ENCODE measurements at places on chromosomes 1 and 21. TPM values are rescaled to one million over a fixed set of nuclear protein-coding genes. Genes with fewer than 3 reads are reported as not detected.

The STXBP3 gene
- total RNA-seq = 38.3 TPM

The LCE2A gene
- not detected for total RNA-seq

The CD48 gene
- total RNA-seq = not detected

The SPOCD1 gene
- total RNA-seq = 42.2 TPM

The DDX59 gene
- total RNA-seq = 11.1 TPM

The OLIG2 gene
- total RNA-seq = not detected

The TSPEAR gene
- not detected for total RNA-seq

The DPM3 gene
- 29.0 TPM for total RNA-seq

The LRIG2 gene
- 10.6 TPM for total RNA-seq

The IL20 gene
- not detected for total RNA-seq

The LRRC71 gene
- not detected for total RNA-seq

The AGT gene
- under 0.01 TPM for total RNA-seq

DNA sequence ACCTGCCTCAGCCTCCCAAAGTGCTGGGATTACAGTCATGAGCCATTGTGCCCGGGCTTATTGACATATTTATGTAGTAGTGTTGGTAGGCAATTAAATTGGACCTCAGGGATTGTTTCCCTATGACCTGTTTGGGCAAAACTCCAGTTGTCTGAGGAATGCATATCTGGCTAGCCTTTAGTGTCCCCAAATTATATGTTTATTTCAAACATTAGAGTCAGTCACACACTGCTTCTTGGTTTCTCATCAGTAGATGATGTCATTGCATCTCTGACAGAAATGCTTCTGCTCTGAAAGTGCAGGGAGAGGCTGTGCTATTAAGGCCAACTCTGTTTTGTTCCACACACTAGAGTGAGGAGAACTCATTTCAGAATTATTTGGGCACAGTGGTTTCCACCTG, 12.5 kb downstream of the PIP5K1A start:
- DNase-seq = peak; percentile 72

DNA sequence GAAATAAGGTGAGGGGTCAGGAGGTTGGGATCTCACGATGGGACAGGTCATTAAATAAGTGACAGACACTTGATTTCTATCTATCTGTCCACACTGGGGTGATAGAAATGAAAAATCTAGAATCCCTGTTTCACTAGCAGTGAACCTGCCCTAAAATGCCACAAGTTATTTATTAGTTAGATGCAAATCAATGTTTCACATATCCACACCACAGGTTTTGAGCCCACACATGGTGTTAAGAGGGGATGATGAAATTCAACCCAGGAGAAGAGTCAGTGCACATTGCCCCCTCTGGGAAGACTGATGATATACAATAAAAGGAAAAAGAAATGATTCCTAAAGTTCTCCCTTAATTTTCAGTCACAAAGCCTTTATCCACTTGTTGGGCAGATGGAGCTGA, 10.1 kb upstream of the NTPCR start:
- no peak for DNase-seq

DNA sequence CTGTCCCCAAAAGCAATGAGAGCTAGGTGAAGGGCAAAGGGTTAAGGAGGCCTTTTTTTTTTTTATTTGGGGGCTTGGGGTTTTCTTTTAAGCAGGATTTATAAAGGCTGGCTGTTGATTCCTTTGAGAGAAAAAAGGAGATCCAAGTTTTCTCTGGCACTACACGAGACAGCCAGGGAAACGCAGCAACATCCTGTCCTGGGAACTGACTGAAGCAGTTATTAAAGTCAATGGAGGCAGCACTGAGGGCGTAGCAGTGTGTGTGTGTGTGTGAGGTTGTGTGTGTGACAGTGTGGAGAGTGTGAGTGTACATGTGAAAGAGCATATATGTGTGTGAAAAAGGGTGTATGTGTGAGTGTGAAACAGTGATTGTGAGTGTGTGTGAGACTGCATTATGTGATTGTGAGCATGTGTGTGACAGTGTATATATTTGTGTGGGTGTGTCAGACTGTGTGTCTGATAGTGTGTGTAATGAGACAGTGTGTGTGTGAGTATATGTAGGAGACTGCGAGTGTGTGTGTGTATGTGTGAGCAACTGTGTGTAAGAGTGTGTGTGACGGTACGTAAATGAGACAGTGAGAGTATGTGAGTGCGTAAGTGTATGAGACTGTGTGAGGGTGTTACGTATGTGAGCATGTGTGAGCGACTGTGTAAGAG, 65.9 kb upstream of the TIAM1 start:
- no peak for DNase-seq

GRCh38 chr21:33816174-33816573, 99.4 kb downstream of the ATP5PO start:
- DNase-seq = no peak

DNA sequence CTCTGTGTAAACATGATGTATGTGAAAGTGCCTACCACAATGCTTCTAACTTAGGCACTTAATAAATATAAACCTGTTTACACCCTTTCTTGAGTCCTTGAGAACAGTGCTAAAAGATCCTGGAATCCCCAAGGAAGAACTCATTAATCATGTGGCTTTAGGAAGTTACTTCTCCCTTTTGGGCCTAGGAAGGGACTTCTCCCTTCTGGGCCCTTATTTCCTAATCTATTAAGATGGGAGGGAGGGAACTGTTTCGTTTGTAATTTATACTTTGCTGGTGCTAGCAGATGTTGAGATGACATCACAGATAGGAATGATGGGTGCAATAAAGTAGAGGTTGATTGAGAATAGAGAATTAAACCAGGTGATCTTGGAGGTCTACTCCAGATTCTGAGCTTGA, 1.2 kb downstream of the BTF3L4 start:
- DNase-seq = no peak

DNA sequence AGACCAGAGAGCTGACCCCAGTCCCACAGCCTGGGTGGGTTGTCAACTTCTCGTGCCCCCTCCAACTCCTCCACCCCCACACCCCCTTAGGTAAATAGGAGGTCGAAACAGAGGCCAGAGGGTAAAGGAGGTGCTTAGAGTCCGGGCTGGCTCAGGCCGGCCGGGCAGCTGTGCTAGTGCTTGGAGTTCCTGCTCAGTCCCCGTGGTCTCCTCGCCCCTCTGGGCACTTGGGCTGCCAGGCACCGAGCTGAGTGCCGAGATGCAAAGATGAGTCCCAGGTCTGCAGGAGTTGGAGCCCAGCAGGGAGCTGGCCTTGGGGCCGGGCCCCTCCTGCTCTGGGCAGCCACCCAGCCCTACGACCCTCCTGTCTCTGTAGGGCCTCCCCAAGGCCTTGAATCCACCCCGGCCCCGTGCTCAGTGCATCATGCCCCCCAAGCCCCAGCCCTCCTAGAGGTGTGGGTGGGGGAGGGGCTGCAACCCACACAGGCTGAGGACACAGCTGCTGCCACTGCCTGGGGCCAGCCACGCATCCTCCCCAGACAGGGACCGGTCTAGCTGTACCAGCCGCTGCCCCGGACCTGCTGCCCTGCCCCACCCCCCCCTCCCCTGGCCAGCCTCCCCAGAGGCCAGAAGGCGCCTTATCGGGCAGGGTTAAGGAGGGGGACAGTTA, 1.9 kb downstream of the SMIM1 start:
- no peak for DNase-seq

GRCh38 chr1:50978852-50979781, 9.1 kb downstream of the CDKN2C start:
- no peak for DNase-seq

GRCh38 chr1:232372841-232373440, 257.0 kb downstream of the SIPA1L2 start:
- no peak for DNase-seq

DNA sequence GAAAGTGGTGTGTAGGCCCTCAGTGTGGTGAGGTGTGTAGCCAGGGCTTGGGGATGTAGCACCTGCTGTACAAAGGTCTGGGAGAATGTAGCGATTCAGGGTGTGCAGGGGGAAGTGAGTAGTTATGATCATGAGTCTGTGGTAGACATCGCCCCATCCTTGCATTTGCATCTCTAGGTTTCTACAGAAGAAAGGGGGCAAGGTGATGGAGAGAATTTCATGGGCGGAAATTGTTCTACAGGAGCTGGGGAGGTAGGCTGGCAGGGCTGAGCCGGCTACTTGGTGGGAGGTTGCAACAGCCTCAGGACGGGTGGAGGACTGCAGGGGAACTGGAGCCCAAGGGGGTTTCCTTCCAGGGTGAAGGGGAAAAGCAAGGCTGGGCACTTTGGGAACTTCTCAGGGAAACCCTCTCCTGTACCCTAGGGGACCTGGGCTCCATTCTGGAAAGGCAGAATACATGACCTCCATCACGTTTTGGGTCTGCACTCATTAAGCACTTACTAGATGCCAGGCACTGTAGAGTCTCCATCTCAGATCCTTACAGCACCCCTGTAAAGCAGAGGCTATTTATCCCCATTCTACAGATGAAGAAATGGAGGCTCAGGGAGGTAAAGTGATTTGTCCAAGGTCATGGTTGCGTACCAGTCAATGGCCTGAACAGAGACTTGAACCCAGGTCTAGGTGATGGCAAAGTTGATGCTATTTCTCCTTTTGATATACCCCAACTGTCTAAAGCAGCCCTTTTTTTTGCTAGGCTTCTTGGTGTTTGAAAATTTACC, 14.5 kb upstream of the TNFRSF1B start:
- no peak for DNase-seq

DNA sequence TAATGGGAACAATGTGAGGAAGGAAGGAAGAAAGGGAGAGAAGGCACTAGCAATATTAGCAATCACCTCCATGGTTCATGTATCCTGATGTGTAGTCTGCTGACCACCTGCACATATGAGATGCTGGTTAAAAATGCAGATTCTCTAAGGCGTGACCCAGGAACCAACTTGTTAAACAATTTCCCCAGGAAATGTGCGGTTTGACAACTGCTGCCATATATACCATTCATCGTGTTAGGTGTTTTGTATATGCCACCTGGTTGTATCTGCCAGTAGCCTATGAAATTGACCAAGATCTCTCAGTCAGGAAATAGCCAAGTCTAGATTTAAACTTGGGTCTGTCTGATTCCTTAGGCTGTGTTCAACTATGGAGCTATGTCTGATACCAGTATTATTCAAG, 4.1 kb downstream of the SEMA4A start:
- DNase-seq = no peak

DNA sequence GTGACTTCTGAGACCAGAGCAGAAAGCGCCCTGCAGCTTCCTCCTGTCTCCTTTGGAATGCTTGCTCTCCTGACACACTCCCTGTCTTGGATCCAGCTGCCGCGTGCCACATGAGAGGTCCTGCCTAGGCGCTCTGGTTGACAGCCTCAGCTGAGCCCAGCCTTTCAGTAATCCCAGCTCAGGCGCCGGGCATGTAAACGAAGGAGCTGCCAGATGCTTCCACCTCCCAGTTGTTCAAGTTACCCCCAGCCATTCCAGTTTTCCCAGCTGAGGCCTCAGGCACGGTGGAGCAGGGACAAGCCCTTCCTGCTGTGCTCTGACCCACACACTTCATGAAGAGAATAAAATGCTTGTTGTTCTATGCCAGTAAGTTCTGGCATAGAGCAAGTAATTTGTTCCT, 14.3 kb upstream of the CD34 start:
- DNase-seq = no peak

DNA sequence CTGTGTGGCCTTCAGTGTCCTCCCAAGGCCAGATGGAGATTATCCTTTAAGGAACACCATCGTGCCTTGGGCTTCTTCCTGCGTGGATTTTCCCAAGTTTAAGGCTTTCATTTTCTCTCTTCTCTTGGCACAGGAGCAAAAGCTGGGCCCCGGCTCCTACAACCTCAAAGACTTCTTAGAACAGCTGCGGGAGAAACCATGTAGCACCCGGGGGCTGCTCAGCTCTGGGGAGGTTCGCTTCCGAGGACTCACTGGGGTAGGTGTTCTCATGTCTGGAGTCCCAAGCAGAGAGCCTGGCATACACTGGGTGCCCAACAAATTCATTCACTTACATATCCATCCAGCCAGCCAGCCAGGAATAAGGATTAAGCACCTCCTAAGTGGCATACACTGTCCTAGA, 6.6 kb upstream of the TTC22 start:
- no peak for DNase-seq

GRCh38 chr1:40868051-40868723, 6.0 kb upstream of the CITED4 start:
- peak; percentile 84 for DNase-seq

- DNase-seq = no peak
Observed at GRCh38 chr1:87535551-87535950, 206.9 kb downstream of the LMO4 start.

DNA sequence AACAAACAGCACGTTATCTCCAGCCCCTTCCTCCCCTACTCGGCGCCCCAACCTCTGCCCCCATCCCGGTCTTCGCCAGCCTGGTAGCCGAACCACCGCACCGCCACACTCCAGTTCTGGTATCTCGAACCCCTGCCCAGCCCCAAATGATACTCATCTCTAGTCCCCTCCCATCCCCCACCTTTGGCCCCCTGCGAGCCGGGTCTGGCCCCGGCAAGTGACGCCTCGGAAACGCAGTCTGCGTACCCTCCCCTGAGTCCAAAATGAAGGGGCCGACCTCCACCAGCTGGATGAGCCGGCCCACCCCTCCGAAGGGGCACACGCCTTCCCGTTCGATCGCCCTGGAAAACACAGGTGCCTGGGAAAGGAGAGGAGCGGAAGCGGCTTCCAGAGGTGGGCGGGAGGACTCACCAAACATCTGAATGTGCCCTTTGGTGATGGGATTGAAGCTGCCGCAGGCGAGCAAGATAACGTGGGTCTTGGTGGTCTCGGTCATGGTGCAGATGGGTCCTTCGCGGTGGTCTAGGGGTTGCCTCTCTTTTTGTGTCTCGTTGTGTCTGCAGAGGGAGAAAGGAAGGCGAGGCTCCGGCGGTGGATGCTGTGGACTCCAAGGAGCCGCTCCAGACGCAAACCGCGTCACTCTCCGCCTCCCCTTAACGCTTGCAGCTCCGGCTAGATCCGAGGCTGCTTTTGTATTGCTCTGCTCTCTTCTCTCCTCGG, at the start of gene NMNAT2:
TSS of gene NMNAT2 (minus strand) at position 609 of the 720 bp plus-strand sequence. CDS start at position 496, 113 bp downstream.
- DNase-seq = peak; percentile 25

GRCh38 chr1:110328274-110328673, 10.9 kb upstream of the RBM15 start:
- peak; percentile 28 for DNase-seq

- no peak for DNase-seq
Observed at GRCh38 chr1:164755690-164756089, 196.7 kb downstream of the PBX1 start.

DNA sequence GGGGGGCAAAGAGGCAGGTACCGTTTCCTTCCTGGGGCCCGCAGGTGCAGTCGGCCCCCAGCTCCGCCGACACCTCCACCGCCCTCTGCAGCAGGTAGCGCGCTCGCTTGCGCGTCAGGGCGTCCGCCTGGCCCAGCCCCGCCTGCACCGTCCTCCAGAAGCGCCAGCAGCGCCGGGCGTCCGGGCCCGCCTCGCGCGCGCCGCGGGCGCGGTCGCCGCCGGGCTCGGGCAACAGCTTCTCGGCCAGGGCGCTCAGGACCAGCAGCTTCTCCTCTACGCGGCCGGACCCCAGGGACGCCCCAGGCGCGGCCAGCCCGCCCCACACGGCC, 863 bp downstream of the TARBP1 start:
- DNase-seq = peak; percentile 28

GRCh38 chr1:61055110-61055614, 27.2 kb upstream of the NFIA start:
- DNase-seq = peak; percentile 14

DNA sequence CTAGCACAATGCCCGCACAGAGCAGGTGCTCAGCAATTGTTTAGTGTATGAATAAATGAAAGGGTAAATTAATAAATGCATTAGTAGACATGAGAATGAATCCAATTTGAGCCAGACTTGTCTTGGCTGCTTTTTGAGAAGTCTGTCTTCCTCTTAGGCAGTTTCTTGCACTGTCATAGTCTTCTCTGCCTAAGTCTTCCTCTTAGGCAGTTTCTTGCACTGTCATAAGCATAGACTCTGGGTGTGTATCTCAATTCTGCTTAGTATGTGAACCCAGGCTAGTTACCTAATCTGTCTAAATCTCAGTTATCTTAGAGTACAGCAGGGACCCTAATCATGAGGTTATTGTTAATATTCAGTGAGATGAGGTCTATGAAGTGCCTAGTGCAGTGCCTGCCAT, 27.2 kb downstream of the NHLH2 start:
- no peak for DNase-seq

Data from IMR-90 (cell line).